GM04503 (cell line): ENCODE measurements at places on chromosomes 11 and 22.
A peak's percentile ranks its signal among the peaks of the same experiment; 100 is the strongest.

DNA sequence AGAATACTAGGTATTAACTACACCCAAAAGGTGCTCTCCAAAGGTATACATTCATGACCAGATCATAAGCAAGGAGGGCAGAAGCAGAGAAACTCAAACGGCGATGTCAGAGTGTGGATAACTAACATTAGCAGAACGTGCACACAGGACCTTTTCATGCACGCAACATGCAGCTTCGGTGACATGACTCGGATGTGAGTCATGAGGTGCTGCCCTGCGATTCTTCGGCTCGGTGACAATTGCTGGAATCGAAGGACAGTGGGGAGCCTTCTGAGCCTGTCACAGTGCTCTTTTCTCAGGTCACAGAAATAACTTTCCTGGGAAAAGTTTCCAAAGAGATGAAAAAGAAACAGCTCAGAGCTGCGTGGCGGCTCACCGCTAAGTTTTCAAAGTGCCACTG lies 418.5 kb upstream of the SYN3 start:
- no peak for DNase-seq

- DNase-seq: no peak
Measured at GRCh38 chr22:50179937-50180726, 5.6 kb upstream of the TRABD start.

GRCh38 chr11:211295-211694 lies 3.8 kb downstream of the RIC8A start:
- DNase-seq: no peak

GRCh38 chr11:124844664-124845079 lies 20.6 kb upstream of the ROBO3 start:
- DNase-seq: no peak

DNA sequence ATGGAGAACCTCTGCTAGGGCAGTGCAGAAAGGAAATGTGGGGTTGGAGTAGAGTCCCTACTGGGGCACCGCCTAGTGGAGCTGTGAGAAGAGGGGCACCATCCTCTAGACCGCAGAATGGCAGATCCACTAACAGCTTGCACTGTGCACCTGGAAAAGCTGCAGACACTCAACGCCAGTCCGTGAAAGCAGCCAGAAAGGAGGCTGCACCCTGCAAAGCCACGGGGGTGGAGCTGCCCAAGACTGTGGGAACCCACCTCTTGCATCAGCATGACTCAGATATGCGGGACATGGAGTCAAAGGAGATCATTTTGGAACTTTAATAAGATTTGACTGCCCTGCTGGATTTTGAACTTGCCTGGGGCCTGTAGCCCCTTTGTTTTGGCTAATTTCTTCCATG lies 8.7 kb downstream of the TSKU start:
- DNase-seq: no peak

- DNase-seq: no peak
Measured at GRCh38 chr22:27111796-27112672, 454.6 kb downstream of the MIAT start.

GRCh38 chr11:47524291-47524874 lies 28.5 kb downstream of the CELF1 start:
- no peak for DNase-seq

- no peak for DNase-seq
Measured at GRCh38 chr11:19577391-19577975, 135.2 kb upstream of the NAV2 start.

DNA sequence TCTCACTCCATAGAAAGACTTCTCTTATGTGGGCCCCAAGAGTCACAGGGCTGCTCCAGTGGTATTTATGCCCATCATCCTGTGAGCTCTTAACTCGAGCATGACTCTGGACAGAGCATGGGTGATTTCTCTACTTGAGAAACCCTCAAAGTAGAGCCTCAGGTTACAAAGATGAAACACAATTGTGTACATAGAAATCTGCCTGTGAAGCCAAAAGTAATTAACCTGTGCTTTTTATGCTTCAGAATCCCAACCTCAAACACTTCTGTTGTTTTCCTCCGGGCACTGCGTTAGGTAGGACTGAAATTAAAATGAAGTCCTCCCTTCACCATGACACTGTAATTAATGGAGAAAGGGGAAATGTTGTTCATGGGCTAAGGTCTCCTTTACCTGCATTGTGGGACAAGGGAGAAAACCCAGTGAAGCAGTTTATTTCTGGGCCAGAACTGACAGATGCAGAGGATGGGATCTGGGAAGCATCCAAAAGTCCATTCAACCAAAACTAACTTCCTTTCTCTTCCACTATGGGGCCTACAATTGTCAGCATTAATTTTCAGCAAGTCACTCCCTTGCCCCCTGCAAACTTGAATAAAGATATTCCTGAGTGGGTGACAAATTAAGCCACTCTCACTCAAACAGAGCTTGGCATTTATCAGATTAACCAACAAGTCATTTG lies 24.1 kb upstream of the POU2AF1 start:
- DNase-seq: no peak

DNA sequence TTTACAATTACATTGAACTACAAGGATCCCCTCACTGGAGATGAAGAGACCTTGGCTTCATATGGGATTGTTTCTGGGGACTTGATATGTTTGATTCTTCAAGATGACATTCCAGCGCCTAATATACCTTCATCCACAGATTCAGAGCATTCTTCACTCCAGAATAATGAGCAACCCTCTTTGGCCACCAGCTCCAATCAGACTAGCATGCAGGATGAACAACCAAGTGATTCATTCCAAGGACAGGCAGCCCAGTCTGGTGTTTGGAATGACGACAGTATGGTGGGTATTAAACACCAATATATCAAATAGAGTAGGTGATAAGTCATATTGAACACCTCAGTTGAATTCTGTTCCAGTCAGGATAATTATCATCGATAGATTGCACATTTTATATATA lies 4.4 kb downstream of the FBXO7 start:
- DNase-seq: no peak

- DNase-seq: no peak
Measured at GRCh38 chr22:35697142-35697541, 20.5 kb upstream of the APOL5 start.

DNA sequence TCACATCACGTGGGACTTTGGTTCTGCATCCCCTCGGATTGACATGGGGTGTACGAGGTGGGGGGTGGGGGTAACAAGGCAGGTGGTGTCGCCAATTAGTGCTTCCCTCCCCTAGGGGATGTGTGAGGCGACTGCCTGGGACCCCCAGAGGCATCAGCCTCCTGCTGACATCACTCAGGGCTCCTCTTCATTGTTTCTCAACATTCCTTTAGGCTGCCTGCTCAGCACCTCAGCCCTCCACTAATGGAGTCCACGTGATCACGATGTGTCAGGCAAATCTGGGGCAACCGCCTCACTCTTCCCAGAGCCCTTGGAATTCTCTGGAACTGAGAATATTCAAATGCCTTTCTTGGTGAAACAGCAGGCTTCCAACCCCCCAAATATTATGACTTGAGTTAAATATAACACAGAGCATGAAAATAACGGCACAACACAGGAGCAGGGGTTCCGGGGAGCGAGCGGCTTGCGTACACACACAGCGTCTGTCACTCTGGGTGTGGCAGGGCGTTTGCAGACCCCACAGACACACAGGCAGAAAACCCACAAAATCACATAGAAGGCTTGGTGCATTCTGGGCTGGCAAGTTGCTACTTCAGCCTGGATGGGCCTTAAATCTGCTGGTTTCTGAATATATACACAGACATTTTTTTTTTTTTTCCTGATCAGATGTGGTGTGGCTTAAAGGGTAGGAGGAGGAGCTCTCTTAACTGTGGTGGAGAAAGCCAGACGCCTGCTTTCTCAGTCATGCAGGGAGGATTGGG lies 170.1 kb upstream of the CADM1 start:
- DNase-seq: peak; percentile 24

GRCh38 chr11:99693941-99694492 lies 673.3 kb downstream of the CNTN5 start:
- DNase-seq: no peak

DNA sequence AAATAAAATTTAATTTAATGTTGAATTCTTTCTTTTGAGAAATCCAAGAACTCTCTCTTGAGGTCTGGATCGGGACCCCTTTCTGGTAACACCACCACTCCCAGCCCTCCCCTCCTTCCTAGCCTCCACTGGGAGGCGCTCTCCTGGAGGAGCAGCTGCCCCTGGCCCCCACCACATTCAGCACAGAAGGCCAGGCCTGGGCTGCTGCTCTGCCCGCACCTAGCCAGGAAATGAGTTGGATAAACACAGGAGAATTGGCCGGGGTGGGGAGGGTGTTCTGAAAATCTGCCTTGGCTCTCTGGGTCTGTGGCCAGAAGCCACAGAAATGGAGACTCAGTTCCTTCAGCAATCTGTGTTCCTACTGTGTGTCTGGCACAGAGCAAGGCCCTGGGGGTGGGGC lies 31.2 kb downstream of the C22orf42 start:
- DNase-seq: no peak

GRCh38 chr11:26904132-26904531 lies 89.8 kb upstream of the FIBIN start:
- no peak for DNase-seq

- DNase-seq: no peak
Measured at GRCh38 chr11:7964261-7964660, 986 bp downstream of the NLRP10 start.

- DNase-seq: no peak
Measured at GRCh38 chr11:120832481-120833238, 191.2 kb upstream of the TBCEL start.

DNA sequence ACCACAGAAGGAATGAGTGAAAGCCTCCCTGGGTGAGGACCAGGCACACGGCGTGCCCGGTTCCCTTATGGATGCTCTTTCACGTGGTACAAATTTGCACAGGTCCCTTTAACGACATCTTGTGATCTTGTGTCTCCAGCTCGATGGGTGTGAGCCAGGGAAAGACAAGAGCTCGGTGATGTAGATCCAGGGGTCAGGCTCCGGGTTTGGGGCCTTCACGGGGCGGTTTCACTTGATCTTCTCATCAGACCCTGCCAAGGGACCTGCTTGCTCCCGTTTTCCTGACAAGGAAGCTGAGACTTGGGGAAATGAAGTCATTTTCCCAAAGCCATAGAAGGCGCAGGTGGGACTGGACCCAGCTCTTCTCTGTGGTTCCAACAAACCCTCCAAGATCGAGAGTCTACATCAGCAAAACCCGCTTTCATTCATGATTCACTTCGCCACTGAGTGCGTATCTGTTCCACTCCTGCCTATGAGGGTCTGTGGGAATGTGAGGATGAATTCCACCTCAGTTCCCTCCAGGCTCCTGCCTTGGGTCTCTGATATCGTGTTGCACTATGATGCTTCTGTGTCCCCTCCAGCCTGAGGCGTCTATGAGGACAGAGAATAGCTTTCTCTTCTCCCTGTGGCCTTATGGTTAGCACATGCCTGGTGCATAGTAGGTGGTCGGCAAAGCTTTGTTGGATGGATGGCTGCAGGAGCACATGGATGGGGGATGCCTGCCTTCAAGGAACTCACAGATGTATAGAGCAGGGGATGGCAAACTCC lies 45.0 kb upstream of the ANO1 start:
- no peak for DNase-seq

GRCh38 chr11:122334546-122335339 lies 218.7 kb upstream of the BLID start:
- no peak for DNase-seq

- no peak for DNase-seq
Measured at GRCh38 chr22:49856343-49856742, 2.7 kb downstream of the ZBED4 start.

DNA sequence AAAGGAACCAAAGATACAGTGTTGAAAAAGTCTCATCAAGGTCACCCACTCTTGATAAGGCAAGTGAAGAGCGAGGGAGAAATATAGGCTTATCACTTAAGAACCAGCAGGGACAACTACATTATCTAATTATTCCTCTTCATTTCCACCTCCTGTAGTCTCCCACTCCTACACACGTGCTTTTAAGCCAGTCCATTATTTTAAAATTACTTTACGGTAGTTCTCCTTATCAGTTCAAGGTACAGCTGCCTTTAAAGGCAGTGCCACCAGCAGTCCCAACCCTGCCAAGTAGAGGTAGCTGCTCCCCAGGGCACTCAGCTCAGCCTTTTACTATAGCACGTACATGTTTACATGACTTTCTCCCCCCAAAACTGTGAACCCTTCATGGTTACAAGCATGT lies 161.5 kb upstream of the BLID start:
- no peak for DNase-seq

- no peak for DNase-seq
Measured at GRCh38 chr11:19252394-19253152, 11.8 kb upstream of the E2F8 start.

DNA sequence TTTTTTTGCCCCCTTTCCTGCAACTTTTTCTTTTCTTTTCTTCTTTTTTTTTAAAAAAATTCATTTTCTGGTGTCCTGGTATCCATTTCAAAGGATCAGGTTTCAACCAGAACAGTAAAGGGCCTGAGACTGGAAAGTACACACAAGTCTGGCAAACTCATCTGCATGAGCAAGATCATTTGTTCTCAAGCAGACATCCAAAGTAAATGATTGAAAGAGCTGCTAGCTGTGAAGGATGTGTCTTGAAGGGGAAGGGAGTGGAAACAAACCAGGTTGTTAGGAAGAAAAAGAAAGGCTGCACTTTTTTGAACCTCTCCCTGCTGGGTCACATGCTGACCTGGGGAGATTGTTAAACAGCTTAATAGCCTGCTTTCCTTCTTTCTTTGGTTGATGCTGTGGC lies 5.3 kb downstream of the YAP1 start:
- DNase-seq: no peak

GRCh38 chr11:109019342-109019936 lies 354.6 kb downstream of the DDX10 start:
- DNase-seq: no peak

- DNase-seq: no peak
Measured at GRCh38 chr11:105491394-105491793, 118.5 kb upstream of the GRIA4 start.

DNA sequence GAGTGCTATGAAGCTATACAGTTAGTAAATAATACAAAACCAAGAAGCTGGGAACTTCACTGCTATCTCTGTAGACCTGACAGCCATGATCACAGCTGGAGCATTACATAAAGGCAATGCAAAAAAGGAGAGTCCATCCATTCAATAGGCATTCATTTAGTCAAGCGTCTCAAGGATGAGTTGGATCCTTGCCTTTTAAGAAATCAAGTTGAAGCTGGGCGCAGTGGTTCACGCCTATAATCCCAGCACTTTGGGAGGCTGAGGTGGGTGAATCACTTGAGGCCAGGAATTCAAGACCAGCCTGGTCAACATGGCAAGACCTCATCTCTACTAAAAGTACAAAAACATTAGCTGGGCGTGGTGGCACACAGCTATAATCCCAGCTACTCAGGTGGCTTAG lies 48.1 kb upstream of the ALKBH3 start:
- no peak for DNase-seq
